Anterior cingulate cortex (tissue), 58 donors: ENCODE measurements at places on chromosomes 6 and 20.

DNA sequence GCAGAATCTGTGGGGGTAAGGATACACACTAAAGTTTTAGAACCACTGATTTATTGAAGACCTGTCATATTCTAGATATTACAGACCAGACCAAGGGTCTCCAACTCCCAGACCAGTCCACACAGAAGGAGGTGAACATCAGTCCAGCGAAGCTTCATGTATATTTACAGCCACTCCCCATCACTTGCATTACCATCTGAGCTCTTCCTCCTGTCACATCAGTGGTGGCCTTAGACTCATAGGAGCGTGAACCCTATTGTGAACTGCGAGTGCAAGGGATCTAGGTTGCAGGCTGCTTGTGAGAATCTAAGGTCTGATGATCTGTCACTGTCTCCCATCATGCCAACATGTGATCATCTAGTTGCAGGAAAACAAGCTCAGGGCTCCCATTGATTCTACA lies 5.0 kb upstream of the BCLAF1 start:
- no peak for DNase-seq

DNA sequence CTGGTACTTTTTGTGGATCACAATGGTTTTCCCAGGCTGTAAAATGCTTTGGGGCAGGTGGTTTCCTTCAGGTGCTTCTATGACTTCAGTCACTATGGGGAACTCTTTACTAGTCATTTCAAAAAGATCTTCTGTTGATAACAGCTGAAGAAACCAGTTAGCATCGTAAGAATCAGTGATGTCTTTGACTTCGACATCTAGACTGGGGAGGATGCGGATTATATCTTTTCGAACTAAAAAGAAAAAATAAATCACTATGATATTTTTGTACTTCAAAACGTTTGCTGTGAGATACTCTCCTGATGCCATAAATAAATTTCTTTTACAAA lies 87.2 kb downstream of the THEMIS start:
- DNase-seq = no peak

GRCh38 chr6:7588506-7588905 lies 1.5 kb upstream of the SNRNP48 start:
- DNase-seq = no peak

DNA sequence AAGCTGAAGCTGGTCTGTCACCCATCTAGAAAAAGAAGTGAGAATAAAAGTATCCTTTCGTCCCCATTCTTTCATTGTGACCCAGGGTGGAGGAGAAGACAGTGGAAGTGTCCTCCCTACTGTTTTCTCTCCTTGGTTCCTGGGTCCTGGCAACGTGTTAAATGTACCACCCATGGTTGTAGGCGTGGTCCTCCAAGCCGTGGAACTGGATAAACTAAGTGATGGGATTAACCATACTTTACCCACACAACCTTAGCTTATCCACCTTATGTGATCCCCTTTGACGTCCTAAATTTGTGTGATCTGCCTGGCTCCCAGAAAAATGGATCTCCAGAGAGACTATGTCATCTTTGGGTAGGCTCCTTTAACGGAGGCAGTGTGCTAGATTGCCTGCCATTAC lies 47.4 kb downstream of the HLA-DPB1 start:
- DNase-seq = no peak

DNA sequence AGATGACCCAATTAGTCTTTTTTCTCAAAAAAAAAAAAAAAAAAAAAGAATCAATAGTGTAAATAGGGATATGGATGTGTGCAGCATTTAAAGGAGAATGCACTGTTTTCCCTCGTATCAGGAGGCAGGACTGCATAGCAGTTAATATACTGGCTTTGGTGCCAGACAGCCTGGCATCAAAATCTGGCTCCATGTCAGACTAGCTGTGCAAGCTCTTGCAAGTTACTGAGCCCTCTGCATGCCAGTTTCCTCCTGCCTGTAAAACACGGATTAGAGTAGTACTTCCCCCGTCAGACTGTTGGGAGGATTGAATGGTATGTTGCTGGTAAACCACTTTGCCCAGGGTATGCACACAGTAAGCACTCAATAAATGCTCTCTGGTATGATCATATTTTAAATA lies 594.2 kb upstream of the CHD6 start:
- no peak for DNase-seq

- DNase-seq = no peak
Measured at GRCh38 chr20:20814685-20815084, 102.2 kb upstream of the RALGAPA2 start.

GRCh38 chr6:10151144-10151915 lies 263.5 kb downstream of the TFAP2A start:
- no peak for DNase-seq

DNA sequence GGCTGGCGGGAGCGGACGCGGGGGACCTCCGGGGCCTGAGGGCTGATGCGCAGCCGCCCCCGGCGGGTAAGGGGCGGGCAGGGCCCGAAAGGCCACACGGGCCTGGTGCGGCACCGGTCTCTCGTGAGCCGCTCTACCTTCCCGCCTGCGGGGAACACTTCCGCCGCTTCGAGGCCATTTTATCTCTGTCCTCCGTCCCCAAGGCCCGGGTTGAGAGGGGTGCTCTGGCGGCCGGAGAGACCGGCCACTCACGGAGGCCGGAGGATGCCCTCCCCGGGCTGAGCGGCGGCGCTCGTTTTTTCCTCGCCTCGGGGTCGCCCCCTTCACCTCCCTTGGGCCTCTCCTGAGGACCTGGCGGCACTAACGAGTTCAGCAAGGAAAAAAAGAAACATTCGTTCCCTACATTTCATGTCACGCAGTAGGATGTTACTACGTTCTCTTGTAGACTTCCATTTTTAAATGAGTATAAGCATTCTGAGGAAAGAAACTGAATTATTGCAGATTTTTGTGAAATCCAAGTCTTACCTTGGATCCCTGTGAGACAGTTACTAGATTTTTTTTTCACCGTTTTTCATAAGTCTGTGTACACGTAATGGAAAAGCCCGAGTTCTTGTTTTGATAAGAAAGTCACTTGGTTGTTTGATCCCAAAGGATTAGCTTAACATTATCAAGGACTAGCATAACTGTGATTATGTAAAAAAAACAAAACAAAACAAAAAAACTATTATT lies 575 bp downstream of the WTAP start:
- no peak for DNase-seq

GRCh38 chr20:24546232-24546892 lies 76.9 kb downstream of the SYNDIG1 start:
- DNase-seq = no peak

DNA sequence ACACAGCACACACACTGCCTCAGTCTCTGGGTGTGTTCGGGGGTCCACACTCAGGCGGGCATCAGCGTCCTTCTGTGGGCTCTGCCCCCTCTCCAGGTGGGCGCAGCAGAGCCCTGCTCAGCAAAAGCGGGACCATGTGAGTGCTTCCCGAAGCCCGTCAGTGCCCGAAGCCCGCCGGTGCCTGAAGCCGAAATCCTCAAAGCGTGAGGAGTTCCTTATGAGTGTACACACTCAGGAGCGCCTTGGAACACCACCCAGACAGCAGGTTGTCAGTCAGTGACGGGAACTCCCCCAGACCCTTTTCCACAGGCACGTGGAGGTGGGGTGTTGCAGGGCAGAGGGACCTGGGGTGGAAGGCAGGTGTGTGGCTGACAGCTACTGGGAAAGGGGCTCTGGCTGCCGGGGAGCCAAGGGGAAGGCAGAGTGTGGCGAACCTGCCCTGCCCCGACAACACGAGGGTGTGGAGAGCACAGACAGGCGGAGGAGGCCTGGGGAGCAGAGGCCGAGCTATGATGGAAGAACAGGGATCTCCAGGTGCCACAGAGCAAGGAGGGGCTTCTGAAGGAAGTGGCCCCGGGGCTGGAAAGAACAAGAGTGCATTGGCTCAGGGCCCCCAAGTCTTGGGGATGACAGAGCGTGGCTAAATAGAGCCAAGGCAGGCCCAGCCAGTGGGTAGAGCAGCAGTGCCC lies 87.7 kb downstream of the RAMACL start:
- DNase-seq = no peak

GRCh38 chr6:42530296-42530695 lies 33.5 kb upstream of the UBR2 start:
- DNase-seq = no peak

DNA sequence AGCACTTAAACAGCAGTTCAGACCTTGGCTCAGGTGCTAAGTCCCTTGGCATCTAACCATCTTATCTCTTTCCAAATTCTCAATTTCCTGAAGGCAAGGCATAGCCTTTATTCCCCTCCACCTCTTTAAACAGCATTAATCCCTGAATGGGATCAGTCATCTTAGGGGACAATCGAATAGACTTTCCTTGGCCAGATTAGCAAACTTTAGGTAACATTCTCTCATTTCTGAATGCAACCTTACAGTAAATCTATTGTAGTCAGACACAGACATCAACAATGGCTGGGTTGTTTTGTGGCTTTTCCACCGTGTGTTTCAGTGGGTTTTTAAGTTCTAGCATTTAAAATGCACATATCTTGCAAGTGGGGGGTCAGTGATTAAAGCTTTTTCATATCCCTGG lies 56.8 kb downstream of the ATP9A start:
- no peak for DNase-seq

- no peak for DNase-seq
Measured at GRCh38 chr6:29791162-29791561, 36.5 kb upstream of the HLA-G start.

DNA sequence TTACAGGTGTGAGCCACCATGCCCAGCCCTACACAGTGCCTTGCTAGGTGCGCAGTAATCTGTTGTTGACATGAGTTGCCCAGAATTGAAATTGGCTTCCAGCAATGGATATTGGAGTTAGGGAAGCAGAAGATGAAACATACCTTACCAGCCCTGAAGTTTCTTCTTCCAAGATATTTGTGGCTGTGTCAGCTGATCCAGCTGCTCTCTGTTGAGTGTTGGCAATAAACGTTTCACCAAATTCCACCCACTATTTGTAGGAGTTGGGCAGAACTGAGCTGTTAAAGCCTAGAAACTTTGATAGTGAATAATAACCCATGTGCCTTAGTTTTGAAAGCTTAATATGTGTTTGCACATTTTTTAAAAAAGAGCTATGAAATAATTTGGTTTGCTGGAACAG lies 218.2 kb upstream of the SNX9 start:
- no peak for DNase-seq

GRCh38 chr6:127191716-127192115 lies 73.2 kb downstream of the RSPO3 start:
- no peak for DNase-seq

DNA sequence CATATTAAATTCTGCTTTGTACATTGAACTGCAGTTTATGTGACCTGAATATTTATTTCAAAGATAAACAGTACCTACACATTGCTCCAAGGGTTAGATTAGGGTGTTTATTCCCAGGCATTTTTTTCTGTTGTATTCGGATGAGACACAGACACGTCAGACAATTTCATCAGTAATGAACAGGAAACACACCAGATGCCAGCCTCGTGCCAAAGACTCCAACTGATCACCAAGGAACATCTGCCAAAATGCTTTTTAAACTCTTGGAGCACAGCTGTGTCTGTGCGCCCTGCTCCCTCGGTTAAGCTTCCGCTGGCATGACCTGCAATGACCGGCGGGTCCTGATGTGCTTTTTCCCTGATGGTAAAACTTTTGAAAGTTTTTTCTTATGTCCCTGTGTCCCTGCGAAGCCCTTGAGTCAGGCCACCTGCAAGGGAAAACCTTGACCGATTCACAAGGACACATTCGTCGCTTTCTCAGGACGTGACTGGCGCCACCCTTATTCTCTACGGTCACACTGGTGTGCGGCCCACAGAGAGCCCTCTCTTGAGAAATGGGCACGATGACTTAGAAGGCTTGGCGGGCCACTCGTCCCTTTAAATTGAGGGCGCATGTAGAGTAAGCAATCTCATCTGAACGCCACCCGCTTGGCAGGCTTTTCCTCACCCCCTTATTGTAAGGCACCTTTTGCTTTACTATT lies 173.9 kb downstream of the QKI start:
- no peak for DNase-seq

- DNase-seq = no peak
Measured at GRCh38 chr20:20856306-20856705, 143.9 kb upstream of the RALGAPA2 start.

- DNase-seq = no peak
Measured at GRCh38 chr6:137815692-137816091, 51.4 kb upstream of the TNFAIP3 start.

DNA sequence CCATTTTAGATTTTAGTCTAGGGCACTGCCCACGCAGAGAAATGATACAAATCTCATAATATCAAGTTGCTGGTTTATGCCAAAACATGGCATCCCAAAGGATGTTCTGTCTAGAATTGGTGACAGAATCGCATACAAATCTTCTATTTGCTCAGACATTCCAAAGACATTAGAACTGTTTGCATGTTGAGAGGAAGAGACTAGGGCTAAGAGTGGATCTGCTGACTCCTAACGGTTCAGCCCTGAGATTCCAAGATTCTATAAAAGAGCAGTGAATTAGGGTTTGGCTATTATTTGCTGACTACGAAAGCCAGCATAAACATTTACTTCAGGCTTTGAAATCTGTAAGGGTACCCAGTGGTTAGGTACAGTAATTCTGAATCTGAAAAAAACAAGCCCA lies 3.6 kb downstream of the EPB41L2 start:
- DNase-seq = no peak

GRCh38 chr20:22723659-22724058 lies 139.3 kb upstream of the FOXA2 start:
- DNase-seq = no peak

GRCh38 chr20:36132802-36133211 lies 21.7 kb upstream of the EPB41L1 start:
- no peak for DNase-seq

- DNase-seq = no peak
Measured at GRCh38 chr6:47303342-47303741, 6.4 kb downstream of the TNFRSF21 start.

- no peak for DNase-seq
Measured at GRCh38 chr20:61668065-61668650, 397.5 kb downstream of the TAF4 start.

DNA sequence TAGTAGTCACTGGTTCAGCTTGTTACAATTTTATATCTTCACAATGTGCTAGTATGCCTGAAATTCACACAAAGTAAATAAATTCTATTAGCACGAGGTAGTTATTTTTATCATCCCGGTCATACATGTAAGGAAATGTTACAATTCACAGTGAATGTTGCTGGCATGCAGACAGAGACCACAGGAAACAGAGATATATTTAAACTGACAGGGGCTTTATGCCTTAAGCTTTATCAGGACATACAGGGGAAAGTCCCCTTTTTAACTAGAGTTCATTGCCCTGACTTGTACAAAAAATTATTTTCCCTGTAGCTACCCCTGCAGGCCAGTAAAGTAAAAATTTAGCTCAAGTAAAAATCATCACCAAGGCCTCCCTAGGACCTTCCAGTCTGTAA lies 712.0 kb upstream of the NRSN1 start:
- no peak for DNase-seq
